GM23338 (cell line): ENCODE measurements at places on chromosomes 12 and 14. TPM values are rescaled to one million over a fixed set of nuclear protein-coding genes. Genes with fewer than 3 reads are reported as not detected.

DNA sequence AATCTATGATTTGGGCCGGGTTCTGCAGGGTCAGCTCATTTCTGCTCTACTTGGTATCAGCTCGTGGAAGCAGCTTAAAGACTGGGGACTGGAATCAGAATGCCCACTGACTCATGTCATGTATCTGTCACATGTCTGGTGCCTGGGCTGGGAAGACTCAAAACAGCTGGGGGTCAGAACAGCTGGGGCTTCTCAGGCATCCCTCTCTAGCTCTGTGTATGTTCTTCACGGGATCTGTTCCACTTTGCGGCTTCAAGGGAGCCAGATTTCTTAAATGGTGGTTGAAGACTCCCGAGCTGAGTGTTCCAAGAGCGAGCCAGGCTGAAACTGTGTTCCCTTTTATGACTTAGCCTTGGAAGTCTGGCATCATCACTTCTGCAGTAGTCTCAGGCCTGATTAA, 11.9 kb downstream of the AEBP2 start:
- H3K4me3 ChIP-seq = no peak overlapping the region
- H3K4me1 ChIP-seq = peaks cover 39% of the 10 kb centered on the region
- no peaks in the 10 kb centered on the region for H3K27me3 ChIP-seq
- H3K36me3 ChIP-seq = no peaks in the 10 kb centered on the region
- no peak for DNase-seq

DNA sequence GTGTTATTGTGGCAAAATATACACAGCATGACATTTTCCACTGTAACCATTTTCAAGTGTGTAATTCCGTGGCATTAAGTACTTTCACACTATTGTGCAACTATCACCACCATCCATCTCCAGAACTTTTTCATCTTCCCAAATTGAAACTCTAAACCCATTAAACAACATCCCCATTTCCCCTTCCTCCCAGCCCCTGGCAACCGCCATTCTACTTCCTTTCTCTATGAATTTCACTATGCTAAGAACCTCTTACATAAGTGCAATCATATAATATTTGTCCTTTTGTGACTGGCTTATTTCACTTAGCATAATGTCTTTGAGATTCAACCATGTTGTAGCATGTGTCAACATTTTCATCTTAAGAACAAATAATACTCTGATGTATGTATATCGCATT, 67.8 kb upstream of the PYGL start:
- DNase-seq = no peak
- no peaks in the 10 kb centered on the region for H3K4me1 ChIP-seq
- H3K27ac ChIP-seq = no peak overlapping the region
- no peak overlapping the region for H3K4me3 ChIP-seq

- no peak overlapping the region for H3K27ac ChIP-seq
- H3K27me3 ChIP-seq = no peaks in the 10 kb centered on the region
- H3K4me1 ChIP-seq = peaks cover 7% of the 10 kb centered on the region
- DNase-seq = no peak
These were observed 5.7 kb downstream of the MAP3K9 start for GRCh38 chr14:70803321-70804310.

DNA sequence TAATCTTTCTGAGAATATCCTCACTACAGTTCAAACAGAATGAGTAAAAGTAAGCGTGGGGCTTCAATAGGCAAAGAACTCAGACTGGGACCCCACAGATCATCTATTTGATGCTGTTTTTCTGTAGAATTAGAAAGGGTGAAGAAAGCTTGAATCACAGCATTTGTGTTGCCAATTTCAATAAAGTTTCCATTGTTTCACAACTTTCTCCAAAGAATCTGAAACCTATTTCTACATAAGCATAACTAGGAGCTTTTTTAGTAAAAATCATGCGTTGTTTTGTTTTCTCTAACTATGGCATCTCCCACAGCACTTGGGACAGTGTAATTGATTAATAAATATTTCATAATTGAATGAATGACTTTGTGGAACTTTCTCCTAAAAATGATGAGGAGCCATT, 16.7 kb upstream of the NEDD1 start:
- no peaks in the 10 kb centered on the region for H3K27me3 ChIP-seq
- H3K4me1 ChIP-seq = 0 out of 2 replicates have a peak, but pooled peaks cover 3% of the 10 kb centered on the region
- H3K36me3 ChIP-seq = no peaks in the 10 kb centered on the region; the same call in 1 of the 2 replicates
- DNase-seq = no peak
- no peak overlapping the region for H3K4me3 ChIP-seq
- H3K27ac ChIP-seq = no peak overlapping the region

DNA sequence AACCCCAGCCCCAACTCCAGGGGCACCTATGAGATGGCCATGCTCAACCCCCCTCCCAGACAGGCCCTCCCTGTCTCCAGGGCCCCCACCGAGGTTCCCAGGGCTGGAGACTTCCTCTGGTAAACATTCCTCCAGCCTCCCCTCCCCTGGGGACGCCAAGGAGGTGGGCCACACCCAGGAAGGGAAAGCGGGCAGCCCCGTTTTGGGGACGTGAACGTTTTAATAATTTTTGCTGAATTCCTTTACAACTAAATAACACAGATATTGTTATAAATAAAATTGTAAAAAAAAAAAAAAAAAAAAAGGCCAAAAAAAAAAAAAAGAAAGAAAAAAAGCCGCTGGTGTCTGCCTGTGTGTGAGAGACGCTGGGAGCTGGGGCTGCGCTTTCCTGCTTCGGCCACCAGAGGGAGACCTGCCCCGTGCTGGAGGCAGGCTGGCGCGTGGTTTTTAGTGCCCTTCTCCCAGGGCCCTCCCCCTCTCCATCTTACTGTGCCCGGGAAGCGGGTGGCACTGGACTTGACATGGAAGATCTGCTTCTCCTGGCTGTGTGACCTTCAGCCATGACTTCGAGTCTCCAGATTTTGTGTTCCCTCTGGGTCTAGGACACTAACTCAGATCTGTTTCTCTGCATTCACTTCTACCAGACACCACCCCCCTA, 3.4 kb upstream of the NXPH4 start:
- peak overlapping the region; percentile 46 for H3K4me3 ChIP-seq
- peaks cover 47% of the 10 kb centered on the region for H3K27me3 ChIP-seq
- peak; percentile 86 for DNase-seq

DNA sequence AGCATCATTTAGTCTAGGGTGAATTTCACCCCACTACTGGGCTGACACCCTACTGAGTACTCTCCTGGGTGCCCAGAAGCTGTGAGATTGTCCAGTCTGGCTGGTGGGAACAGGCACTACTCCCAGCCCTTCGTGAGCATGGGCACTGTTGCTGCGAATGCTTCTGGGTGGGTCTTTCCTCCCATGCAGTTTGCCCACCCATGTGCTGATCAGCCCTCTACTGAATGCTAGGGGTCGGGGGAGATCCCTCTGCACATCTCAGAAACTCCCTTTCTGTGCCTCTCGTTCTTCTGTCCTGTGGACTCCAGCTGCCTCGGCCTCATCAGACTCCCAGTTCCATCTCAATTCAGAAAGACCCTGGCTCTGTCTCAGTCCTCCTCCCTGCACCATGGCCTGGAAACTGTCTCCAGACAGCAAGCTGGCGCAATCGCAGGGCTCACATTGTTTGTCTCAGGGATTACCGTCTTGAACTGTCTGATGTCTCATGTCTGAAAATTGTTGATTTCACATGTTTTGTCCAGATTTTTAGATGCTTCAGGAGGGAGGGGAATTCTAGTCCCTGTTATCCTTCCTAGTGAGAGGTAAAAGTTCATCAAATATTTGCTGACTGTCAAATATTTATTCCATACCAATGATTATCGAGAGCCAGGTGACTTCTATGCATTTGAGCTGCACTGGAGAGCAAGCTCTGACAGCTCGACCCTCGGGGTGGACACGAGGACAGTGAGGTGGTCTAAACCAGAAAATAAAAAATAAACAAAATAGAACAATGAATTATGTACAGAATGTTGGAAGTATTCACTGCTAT, 316.6 kb upstream of the RTL1 start:
- no peaks in the 10 kb centered on the region for H3K36me3 ChIP-seq
- H3K4me1 ChIP-seq = peaks cover 14% of the 10 kb centered on the region
- no peaks in the 10 kb centered on the region for H3K27me3 ChIP-seq

GRCh38 chr12:13247596-13247995, 51.1 kb downstream of the EMP1 start:
- H3K27ac ChIP-seq = no peak overlapping the region
- H3K27me3 ChIP-seq = no peaks in the 10 kb centered on the region
- H3K36me3 ChIP-seq = no peaks in the 10 kb centered on the region
- no peak overlapping the region for H3K4me3 ChIP-seq

- no peak overlapping the region for H3K27ac ChIP-seq
- H3K27me3 ChIP-seq = no peaks in the 10 kb centered on the region
- H3K36me3 ChIP-seq = no peaks in the 10 kb centered on the region
These were observed 74.0 kb upstream of the MDM1 start for GRCh38 chr12:68406134-68406576.

DNA sequence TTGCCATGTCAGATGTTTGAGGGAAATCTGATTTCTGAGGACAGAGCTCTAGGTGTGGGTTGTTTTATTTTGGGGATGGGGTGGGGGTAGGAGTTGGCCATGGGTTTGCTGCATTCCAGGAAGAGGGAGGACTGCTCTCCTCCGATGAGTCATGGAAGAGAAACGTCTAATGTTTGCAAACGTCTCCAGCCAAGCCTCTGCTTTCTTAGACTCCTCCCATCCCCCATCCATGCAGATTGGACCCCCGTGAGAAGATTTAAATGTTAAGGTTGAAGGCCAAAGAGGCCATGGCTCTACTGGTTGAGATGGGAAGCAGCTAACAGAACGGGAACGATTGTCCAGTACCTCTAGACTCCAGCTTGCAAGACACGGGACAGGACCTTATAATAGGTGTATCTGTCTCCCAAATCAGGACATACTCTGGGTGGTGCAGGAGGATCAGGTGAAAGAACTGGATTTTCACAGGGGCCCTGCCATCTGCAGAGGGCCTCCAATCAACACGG, 11.4 kb upstream of the ATP2A2 start:
- no peaks in the 10 kb centered on the region for H3K36me3 ChIP-seq
- H3K27ac ChIP-seq = peak overlapping the region; percentile 14; the same call in 1 of the 2 replicates
- peak; percentile 42 for DNase-seq
- peak overlapping the region; percentile 23 for H3K4me3 ChIP-seq

DNA sequence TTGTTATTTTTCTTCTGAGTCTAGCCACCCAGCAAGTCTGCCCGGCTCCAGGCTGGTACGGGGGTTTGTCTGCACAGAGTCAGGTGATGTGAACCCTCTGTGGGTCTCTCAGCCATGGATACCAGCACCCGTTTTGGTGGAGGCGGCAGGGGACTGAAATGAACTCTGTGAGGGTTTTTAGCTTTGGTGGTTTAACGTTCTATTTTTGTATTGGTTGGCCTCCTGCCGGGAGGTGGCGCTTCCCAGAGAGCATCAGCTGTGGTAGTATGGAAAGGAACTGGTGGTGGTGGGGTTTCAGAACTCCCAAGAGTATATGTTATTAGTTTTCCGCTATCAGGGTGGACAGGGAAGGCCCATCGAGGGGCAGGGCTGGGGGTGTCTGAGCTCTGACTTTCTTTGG, 5.3 kb upstream of the SERPINA4 start:
- no peaks in the 10 kb centered on the region for H3K4me1 ChIP-seq
- H3K27me3 ChIP-seq = no peaks in the 10 kb centered on the region
- no peak overlapping the region for H3K4me3 ChIP-seq

GRCh38 chr12:52501490-52501889, 8.4 kb upstream of the KRT6A start:
- H3K4me3 ChIP-seq = no peak overlapping the region
- DNase-seq = no peak
- no peaks in the 10 kb centered on the region for H3K36me3 ChIP-seq
- peaks cover 4% of the 10 kb centered on the region for H3K4me1 ChIP-seq

DNA sequence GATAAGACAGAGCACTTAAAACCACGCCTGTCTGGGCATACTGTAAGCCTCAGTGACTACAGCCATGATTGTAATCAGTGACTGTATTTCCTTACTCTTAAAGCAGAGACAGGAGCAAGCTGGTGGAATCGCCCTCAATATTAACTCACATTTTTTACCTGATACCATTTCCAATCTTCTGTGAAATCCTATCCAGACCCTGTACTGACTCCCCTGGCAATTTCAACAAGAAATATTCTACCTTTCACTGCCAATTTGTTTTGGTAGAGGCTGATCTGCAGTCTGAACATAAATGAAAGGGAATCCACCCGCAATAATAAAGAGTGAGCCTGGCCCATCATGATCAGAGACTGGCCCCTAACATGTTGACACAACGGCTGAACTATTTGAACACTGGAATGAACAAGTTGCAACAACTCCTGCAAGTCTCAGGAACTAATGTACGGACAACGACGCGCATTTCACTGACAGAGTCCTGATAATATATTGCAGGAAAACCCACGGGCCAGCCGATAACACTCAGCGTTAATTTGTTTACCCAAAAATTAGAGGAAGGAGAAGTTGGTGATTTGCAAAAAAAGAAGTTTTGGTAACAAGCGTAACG, 195.5 kb upstream of the BTG1 start:
- H3K36me3 ChIP-seq = no peaks in the 10 kb centered on the region
- no peaks in the 10 kb centered on the region for H3K27me3 ChIP-seq
- H3K4me3 ChIP-seq = no peak overlapping the region
- DNase-seq = no peak
- peaks cover 5% of the 10 kb centered on the region; the same call in 1 of the 2 replicates for H3K4me1 ChIP-seq

- peaks cover 4% of the 10 kb centered on the region; the same call in 1 of the 2 replicates for H3K27me3 ChIP-seq
- no peak overlapping the region for H3K4me3 ChIP-seq
These were observed 7.7 kb downstream of the SLC39A5 start for GRCh38 chr12:56237552-56237951.

The KCNK13 gene
- 0.89 and 1.0 TPM in 2 replicates for total RNA-seq

DNA sequence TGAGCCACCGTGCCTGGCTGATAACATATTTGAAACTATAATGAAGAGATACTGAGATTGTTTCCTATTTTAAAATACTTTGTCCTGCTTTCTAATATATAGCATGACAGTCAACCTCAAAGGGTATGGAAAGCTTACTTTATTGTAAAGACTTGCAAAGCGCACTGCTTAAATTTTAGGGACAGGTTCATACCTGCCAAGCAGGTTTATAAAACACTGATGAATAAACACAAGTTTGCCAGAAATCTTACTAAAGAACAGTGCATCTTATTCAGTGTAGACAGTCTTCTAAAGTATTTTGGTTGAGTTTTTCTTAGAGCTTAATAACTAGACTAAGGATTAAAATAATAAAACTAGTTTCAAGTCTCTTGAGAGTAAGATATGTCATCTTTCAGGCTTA, 4.8 kb downstream of the C12orf71 start:
- DNase-seq = no peak
- H3K36me3 ChIP-seq = no peaks in the 10 kb centered on the region
- no peak overlapping the region for H3K27ac ChIP-seq
- H3K4me1 ChIP-seq = no peaks in the 10 kb centered on the region
- no peak overlapping the region for H3K4me3 ChIP-seq

- no peak overlapping the region for H3K27ac ChIP-seq
- peaks cover 5% of the 10 kb centered on the region; the same call in 1 of the 2 replicates for H3K36me3 ChIP-seq
- no peaks in the 10 kb centered on the region for H3K27me3 ChIP-seq
- H3K4me3 ChIP-seq = no peak overlapping the region
These were observed 18.9 kb downstream of the FGD4 start for GRCh38 chr12:32418221-32418620.

DNA sequence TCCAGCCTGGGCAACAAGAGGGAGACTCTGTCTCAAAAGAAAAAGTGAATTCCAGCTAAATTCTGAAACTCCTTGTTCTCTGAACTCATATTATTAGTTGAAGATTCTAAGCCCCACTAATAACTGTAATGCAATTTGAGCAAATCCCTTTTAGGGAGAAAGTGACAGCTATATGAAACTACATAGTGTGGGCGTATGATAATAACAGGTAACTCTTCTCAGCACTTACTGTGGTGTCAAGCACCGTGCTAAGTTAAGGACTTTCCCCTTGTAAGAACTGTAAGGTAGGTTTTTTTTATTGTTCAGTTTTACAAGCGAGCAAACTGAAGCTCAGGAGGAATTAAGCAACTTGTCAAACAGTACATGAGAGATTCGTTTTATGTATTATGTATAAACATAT, 5.4 kb downstream of the ANKRD13A start:
- peaks cover 11% of the 10 kb centered on the region; the same call in 1 of the 2 replicates for H3K4me1 ChIP-seq
- no peak overlapping the region for H3K27ac ChIP-seq
- H3K4me3 ChIP-seq = no peak overlapping the region
- no peak for DNase-seq
- peaks cover 19% of the 10 kb centered on the region for H3K27me3 ChIP-seq

The NGB gene
- total RNA-seq = 0.27 and 1.0 TPM in 2 replicates
